DND-41 (cell line): ENCODE measurements at places on chromosomes 12 and 14.
A peak's percentile ranks its signal among the peaks of the same experiment; 100 is the strongest.

GRCh38 chr14:102094101-102094500 is 7.3 kb upstream of the HSP90AA1 start:
- DNase-seq: no peak

DNA sequence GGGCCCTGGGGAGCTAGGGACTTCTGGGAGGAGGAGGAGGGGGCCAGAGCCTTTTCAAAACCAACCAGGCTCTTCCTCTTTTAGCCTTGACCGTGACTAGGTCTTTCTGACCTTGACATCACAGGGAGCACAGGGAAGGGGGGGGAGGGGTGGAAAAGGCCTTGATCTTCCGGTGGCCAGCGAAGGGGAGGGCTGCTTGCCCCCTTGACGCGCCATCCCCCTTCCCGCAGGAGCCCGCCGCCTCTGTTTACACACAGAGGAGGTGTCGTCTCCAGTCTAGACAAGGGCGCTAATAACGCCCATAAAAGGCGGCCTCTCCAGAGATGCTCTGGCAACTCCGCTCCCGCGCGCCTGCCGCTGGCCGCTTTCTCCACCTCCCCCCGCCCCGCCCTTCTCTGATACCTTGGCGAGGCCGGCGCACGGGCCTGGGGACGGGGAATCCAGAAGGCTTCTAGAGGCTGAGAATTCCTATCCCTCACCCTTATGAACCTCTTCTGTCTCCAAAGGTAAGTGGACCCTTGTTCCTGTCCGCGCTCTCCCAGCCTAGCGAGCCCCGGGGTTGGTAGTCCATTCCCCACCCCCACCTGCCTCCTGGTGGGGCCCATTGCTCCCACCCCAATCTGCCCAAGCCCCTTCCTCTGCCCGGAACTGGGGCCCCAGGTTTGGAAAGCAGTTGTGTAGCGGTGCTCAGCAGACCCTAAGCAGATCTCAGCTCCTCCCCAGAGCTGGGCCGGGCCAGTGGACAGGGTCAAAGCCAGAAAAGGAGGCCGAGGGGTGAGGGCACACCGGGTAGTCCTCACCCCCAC is 4.9 kb upstream of the HOXC12 start:
- DNase-seq: no peak

- DNase-seq: no peak
These were observed 450.3 kb downstream of the RMST start for GRCh38 chr12:97912943-97913342.

DNA sequence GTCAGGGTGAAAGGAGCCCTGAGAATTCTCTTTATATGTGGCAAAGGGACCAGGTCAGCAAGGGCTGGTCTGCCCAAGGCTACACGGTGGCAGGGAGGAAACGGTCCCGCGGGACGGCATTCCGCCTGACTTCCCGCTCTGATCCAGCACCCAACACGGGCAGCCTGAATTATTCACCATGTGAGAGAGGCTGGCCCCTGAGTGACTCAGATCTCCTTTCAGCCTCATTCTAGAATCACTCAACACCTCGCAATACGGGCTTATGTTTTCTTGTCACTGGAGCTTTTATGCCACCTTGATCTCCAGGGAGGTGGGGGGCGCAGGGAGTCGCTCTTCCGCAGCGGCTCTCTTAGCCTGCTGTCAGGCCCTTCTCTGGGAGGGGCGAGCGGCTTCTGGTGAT is 8.5 kb downstream of the LRTM2 start:
- no peak for DNase-seq

DNA sequence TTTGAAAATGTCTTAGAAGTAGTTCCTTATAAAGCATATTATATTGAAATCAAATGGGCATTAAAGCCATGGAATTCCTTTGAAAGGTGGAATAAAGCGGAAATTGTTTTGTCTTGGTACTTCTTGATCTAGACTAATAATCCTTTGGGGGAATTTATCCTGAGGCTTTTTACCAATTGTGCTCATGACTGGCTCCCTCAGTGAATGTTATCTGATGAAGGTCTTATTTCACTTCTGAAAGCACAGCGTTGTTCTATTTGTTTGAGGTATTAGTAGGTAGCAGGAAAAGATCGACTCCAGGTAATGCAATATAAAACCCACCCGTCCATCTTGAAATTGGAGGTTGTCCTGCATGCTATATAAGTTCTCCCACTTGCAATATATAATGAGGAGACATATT is 64.8 kb downstream of the PPFIBP1 start:
- no peak for DNase-seq

- DNase-seq: no peak
These were observed 11.8 kb upstream of the OR6S1 start for GRCh38 chr14:20652996-20653975.

DNA sequence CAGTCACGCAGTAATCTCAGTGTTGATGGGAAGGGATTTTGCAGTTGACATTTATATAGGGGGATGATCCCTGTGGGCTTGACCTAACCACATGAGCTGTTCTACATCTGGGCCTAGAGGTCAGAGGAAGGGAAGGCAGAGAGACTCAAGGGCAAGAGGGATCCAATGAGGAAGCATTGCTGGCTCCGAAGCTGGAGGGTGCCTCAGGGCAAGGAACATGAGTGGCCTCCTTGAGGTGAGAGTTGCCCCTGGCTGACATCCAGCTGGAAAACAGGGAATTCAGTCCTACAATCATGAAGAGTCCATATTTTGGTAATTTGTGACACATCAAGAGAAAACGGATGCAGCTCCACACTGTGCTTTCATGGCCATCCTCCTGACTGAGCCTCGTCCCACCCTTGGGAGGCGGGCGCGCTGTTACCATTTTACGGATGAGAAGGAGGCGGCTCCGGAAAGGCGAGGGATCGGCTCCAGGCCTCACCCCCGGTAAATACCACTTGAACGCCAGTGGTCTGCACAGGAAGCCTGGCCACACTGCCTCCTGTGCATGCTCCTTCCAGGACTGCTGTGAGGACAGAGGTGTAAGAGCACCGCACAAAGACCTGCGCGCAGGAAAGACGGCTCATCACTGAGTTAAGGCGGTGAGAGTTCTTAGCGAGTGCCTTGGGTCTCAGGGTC is 18.5 kb upstream of the FKBP4 start:
- DNase-seq: no peak

GRCh38 chr12:85775091-85775490 is 61.1 kb downstream of the RASSF9 start:
- DNase-seq: no peak

DNA sequence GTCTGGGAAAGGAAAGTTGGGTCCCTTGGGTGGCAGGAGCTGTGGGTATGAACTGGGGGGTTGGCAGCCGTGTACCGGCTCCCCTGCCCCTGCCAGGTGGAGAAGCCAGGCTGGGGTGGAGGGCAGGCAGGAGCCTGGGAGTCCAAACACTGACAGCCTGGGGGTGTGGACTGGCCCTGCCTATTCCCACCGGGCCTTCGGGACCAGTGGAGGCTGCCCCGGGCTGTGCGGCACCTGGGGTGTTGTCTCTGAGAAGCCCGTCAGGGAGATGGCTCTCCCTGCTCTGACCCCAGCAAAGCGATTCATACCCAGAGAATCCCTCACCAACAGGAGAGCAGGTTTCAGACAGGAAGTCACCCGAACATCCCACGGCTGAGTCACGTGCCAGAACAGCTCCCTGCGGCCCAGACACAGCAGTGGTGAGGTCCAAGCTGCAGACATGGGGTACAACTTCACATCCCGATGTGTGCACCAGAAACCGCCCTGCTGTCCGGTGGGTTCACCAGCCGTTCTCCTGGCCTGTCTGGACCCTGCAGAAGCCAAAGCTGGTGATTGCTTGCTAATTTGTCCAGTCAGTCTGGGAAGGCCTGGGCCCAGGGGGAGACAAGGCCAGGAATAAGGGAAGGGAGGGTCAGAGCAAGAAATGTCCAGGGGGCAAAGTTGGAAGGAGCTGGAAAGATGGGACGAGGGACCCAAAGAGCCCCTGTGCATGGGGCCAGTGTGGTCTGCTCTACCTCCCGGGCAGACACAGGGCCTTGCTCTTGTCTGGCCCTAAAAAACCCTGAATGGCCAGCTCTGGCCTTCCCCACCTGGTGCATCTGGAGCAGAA is 2.1 kb upstream of the GPR132 start:
- DNase-seq: no peak

GRCh38 chr14:95935228-95935822 is 58.7 kb downstream of the TUNAR start:
- peak; percentile 52 for DNase-seq

- no peak for DNase-seq
These were observed 6.0 kb downstream of the USP44 start for GRCh38 chr12:95545303-95545702.

GRCh38 chr14:81326451-81326850 is 73.7 kb downstream of the STON2 start:
- DNase-seq: no peak

- DNase-seq: no peak
These were observed 24.3 kb downstream of the GEMIN2 start for GRCh38 chr14:39138440-39138839.

DNA sequence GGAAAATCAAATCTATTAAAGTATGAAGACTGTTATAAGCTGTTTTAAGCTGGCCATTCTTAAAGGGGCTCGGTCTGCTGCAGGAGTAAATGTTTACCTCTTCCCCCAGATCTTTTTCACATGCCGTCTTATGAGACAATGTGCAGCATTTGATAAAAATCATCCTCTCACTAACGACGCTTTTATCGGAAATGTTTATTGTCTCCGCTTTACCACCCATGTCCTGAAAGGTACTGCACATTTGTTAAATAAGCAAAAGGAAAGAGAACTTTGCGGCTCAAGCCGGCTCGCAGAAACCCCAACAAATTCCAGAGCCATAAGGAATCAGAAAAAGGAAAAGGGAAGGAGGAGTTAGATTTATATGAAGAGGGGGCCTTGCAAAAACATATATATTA is 137.8 kb downstream of the HMGA2 start:
- no peak for DNase-seq

GRCh38 chr12:85277191-85277590 is 2.8 kb upstream of the ALX1 start:
- no peak for DNase-seq

DNA sequence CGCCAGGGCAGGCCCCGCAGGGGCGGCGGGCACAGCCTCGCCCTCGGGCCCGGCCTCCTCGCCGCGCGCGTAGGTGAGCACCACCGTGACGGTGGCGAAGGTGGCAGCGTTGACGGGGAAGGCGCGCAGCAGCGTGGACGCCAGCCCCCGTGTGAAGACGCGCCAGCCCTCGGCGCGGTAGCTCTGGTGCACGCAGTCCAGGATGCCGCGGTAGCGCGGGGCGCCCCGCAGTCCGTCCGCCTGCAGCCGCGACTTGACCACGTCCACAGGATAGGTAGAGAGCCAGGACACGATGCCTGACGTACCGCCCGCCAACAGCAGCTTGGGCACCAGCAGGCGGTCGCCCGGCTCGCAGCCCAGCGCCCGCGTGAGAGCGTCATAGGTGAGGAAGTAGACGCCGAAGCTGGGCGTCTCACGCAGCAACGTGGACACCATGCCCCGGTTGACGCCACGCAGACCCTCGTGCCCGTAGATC is 13.9 kb downstream of the SLC25A29 start:
- no peak for DNase-seq

DNA sequence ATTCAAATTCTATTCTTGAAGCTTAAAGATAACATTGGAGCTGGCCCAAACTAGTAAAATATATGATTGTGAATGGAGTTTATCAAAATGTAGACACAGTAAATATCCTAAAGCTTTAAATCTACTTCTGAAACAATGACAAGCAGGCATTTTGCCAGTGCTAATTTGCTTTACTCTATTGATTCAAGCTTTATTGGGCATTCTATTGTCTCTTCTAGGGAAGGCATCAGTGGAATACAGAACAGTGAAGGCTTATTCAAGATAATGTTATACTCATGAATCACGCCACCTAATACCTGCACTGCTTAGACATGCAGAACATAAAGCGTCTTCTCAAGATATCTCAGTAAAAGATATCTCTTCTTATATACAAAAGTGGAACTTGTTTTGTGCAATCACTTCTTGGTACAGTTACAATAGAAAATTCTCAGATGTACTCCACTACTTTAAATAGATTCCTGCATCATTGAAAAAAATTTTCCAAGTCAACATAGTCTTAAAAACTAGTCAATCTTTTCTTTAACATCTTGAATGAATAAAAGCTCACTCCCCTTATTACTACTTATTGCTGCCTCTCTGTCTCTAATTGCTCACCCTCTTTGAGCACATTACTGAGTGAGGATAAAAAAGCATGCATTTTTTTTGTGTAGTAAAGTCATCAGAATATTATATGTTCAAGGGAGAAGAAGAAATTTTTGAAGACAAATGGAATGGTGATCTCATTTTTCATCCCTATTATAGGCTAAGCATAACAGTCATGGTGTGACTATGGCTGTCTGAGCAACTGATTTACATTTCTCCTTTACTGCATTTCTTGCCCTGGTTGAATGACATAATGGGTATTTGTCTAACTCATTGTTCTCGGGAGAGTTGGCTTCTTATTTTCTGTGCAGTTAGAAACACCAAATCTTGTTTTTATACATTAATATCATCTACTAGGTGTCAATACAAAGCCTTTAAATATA is 98.0 kb upstream of the E2F7 start:
- no peak for DNase-seq

GRCh38 chr12:67355428-67356379 is 86.5 kb downstream of the CAND1 start:
- peak; percentile 26 for DNase-seq

GRCh38 chr14:50263321-50263720 is 31.9 kb upstream of the SOS2 start:
- no peak for DNase-seq

DNA sequence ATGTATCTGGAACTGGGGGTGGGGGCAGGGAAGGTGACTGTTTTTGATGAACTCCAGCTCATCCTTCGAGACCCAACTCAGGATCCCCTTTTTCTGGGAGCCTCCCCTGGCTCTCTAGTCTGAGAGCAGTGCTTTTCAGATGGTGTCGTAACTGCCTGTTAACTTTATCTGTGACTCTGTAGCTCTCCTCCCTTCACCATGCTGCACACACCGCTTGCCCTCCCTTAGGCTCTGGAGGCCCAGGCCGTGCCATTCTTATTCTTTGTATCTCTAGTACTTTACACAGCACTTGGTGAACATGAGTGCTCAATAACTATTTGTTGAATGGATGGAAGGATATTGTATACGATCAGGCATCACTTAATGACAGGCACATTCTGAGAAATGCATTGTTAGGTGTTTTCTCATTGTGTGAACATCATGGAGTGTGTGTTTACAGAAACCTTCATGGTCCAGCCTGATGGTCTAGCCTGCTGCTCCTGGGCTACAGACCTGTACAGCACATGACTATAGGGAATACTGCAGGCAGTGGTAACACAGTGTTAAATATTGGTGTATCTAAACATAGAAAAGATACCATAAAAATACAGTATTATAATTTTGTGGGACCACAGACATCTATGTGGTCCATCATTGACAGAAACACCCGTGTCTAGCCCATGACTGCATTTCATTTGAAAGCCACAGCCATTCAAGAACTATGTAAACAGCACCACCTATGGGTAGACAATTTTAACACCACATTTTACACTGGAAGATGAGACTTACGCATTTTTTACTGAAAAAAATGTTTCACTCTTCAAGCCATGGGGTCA is 91.8 kb downstream of the EML1 start:
- peak; percentile 24 for DNase-seq

GRCh38 chr12:47303995-47304560 is 224.3 kb upstream of the AMIGO2 start:
- DNase-seq: no peak
